Mucosa of descending colon (tissue), 3 donors: ENCODE measurements at places on chromosomes 4 and X.

GRCh38 chr4:11769434-11769833 lies 340.7 kb upstream of the HS3ST1 start:
- peak; percentile 14 for DNase-seq

DNA sequence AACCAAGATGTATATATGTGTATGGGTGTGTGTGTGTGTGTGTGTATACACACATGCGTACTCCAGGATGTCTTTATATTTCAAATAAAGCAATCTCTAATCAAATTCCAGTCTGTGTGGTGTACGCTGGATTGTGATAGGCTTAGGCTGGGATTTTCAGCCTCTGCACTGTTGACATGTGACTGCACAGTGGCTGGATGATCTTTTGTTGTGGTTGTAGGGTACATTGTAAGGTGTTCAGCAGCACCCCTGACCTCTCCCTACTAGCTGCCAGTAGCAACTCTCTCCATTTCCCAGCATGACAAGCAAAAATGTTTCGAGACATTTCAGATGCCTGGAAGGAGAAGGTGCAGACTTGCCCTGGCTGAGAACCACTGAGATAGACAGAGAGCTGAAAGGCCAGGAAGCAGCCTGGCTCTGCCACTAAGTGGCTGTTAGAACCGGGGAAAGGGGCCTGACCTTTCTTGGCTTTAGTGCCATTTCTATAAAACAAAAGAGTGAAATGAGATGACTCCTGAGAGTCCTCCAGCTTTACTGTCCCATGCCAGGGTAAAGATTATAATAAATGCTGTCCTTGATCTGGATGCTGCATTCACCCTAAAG lies 10.5 kb downstream of the PGM2 start:
- DNase-seq = no peak

GRCh38 chr4:152385551-152385950 lies 150.3 kb downstream of the FBXW7 start:
- DNase-seq = no peak

DNA sequence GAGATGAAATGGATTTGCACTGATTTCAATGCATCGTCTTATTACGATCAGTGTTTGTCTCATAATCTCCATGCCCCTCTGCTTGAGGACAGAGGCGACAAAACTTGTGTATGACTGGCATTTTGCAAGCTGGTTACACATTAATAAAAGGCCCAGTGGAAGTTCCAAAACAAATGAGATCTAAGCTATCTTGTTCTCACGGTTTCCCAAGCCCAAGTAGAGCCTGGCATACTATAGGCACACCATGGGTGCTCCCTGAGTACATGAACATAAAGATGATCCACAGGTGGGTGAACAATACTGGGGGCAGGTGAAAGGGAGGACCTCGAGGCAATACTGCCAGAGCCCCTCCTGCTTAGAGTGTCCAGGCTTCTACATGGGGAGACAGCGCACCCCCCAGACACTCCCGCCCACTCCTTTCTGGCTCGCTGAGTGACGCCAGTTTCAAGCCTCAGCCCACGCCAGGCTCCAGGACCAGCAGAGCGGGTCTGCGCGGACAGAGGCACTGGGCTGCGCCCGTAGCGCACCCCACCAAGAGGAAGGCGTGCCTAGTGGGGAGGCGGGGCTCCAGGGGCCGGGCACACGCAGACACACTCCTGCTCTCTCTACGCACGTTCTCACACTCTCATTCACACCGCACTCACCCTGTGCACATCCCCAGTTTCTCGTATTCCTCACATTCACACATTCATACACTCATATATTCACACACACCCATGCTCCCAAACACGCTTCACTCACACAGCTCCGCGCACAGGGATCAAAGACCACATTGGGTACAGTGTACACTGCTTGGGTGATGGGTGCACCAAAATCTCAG lies 8.9 kb upstream of the GSX2 start:
- DNase-seq = peak; percentile 40

- DNase-seq = no peak
Measured at GRCh38 chrX:115332832-115333231, 43.3 kb downstream of the LUZP4 start.

DNA sequence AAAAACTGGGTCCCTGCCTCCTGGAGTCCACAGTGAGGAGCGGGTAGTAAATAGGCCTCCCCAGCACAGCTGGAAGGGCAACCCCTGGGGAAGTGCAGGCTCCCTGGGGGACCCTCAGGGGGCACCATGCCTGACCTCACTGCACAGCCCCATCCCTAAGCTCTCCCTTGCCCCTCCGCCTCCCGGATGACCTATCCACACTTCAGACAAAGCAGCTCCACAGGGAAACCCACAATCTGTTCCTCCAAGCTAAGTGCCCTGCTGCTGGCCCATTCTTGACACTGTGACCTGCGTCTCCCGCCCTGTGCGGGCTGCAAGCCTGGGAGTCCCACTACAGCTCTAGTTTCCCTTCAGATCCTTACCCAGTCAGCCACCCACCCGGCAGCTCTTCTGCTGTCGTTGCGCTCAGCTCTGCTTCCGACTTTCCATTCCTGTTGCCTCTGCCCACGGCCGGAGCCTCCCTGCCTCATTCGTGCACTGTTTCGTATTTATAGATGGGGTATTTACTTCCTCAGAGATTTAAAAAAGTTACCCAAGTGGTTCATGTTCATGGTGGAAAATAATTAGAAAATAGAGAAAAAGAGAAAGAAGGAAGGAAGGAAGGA lies 47.0 kb upstream of the STOX2 start:
- no peak for DNase-seq

DNA sequence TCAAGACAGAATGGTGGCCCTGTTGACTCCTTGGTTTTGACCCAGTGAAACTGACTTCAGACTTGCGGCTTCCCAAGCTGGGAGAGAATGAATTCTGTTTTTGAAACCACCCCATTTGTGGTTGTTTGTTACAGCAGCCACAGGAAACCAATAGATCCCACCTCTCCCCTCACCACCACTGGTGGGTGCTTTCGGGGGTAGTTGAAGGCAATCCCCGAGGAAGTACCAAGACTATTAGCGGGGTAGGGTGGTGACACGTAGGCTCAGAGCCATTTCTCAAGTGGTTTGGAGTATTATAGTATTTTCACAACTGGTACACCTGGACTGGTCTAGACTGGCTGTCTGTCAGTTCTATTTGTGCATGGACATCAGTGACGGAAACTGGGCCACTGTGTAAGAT lies 189.1 kb upstream of the RBPJ start:
- no peak for DNase-seq

GRCh38 chr4:77185686-77186085 lies 28.7 kb downstream of the CCNG2 start:
- no peak for DNase-seq

DNA sequence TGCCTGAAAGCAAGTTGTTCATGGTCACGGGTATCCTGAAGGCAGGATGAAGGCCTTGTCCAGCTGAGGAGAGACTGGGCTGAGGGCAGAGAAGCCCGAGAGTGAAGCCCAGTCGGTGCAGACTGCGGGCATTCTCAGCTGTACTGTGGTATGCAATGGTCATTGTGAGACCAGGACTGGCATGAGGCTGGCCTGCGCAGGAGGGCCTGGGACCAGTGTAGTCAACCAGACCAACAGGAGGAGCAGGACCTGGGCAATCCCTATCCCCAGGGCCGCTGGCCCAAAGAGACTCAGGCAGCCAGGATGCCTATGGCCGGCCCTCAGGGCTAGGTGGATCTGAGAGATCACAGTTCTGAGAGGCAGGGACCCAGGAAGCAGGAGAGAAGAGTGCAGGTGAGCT lies 81.6 kb downstream of the NYX start:
- DNase-seq = no peak

DNA sequence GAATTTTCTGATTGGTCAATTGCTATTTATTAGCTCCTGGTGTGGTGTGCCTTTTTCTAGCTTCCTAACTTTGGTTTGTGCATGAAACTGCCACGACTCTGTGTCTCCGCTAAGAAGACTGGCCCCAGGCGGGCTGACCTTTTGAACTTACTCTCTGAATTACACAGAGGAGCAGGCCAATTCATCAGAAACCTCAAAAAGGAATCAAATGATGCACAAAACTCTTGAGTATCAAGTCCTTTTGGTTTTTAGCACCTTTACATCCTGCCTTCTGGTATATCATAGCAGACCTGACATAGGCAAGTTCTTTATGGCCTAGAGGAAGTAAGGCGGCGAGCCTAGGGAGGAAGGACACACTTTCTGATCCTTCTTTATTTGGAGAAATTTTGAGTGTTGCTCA lies 17.6 kb downstream of the TKTL1 start:
- no peak for DNase-seq

DNA sequence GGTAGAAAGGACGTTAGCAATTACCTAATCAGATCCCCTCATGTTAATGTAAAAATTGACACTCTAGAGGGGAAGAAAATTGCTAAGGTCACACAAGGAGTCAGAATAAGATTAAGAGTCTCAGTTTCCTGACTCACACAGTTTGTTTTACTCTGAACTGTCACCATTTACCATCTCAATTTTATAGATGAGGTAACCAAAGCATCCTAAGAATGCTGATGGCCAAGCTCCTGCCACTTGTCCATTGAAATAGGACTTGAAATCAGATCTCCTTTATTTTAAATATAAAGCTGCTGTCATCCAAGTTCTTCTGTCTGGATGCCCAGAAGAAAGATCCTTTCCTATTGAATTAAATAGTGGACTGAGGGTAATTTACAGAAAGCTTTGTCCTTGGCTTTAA lies 114.8 kb upstream of the VAMP7 start:
- no peak for DNase-seq

- DNase-seq = no peak
Measured at GRCh38 chr4:5956285-5957021, 61.8 kb downstream of the C4orf50 start.

- DNase-seq = no peak
Measured at GRCh38 chrX:51759055-51759839, 16.0 kb downstream of the GSPT2 start.

GRCh38 chrX:154548028-154548316 lies 552 bp downstream of the IKBKG start:
- no peak for DNase-seq

- no peak for DNase-seq
Measured at GRCh38 chr4:38765382-38765781, 17.4 kb downstream of the TLR10 start.

- DNase-seq = no peak
Measured at GRCh38 chr4:126850286-126850685, 782.5 kb upstream of the INTU start.

- DNase-seq = no peak
Measured at GRCh38 chr4:133124746-133125145, 24.3 kb upstream of the PCDH10 start.

DNA sequence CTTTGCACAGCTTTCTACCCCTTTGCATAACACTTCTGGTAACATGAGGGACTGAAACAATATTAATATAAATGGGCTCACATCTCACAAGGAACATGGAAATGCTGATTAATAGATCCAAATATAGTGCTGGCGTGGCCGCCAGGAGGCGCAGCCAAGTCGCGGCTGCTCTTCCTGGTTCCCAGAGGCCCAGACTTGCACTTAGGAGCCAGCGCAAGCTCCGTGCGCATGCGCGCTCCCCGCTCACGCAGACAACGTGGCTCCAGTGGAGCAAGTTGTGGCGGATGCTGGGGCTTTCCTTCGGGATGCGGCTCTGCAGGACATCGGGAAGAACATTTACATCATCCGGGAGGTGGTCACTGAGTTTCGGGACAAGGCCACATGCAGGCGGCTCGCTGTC lies 318.3 kb upstream of the SLC7A11 start:
- DNase-seq = no peak

DNA sequence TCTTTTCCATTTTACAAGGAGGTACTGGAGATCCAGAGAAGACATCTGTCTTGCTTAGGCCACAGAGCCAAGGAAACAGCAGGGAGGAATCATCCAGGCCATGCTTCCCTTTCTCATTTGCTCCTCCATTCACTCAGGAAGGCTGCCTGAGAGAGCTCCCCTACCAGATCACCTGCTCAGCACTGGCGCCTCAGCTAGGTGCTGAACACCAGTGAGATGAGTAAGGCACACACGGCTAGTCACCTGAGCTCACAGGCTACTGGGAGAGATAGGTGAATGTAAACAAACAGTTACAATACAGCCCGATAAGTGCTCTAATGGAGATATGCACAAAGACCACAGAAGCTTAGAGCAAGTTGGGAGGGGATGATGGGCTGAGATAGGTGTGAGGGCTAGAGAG lies 149.8 kb upstream of the ARHGEF9 start:
- DNase-seq = no peak

GRCh38 chr4:148332486-148332885 lies 109.7 kb downstream of the NR3C2 start:
- no peak for DNase-seq

DNA sequence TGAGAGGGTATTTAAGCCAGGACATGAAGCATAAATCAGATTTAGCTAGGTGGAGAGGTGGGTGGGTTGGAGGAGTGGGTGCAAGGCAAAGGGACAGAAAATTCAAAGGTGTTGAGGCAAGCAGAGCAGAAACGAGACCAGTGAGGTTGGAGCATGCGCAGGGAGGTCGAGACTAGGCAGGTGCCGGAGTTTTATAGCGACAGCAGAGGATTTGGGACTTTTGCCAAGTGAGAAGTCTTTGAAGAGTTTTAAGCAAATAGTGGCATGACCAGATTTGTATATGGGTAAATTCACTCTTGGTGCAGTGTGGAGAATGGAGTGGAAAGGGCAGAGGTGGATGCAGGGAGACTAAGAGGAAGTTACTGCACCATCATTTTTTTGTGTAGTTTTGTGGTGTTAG lies 107.0 kb upstream of the TLR2 start:
- DNase-seq = no peak

GRCh38 chr4:24588216-24588954 lies 4.0 kb upstream of the DHX15 start:
- no peak for DNase-seq

DNA sequence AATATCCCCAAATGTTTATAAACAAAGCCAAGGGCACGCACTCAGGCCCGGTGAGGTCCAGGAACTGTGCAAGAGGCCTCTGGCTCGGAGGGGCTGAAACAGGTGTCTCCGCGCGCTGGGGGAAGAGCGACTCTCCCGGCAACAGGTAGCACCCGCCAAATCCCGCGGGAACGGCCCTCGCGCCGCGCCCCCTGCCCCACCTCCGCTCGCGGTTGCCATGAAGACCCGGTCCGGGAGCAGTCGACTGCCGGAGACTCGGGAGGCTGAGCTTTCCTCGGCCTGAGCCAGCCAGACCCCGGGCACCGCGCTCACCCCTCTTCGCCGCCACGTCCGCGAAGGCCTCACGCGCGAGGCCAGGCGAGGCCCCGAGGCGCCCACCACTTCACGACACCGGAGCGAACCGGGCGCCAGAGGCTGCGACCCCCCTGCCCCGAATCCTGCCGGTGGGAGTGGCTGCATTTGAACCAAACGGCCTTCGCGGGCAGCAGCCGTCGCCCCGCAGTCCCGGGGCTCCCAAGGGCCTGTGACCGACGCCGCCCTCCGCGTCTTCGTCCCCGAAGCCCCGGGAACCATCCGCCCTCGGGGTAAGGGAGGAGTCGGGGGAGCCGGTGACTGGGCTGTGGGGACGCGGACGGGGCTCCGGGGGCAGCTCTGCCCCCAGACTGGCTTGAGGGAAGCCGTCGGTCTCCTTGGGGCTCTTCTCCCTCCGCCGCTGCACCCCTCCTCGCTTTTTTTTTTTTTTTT lies at the start of gene NSUN7:
NSUN7 (plus strand) TSS at position 239 of the 744 bp plus-strand sequence. CDS start 739 bp downstream, outside the sequence.
- peak; percentile 93 for DNase-seq

DNA sequence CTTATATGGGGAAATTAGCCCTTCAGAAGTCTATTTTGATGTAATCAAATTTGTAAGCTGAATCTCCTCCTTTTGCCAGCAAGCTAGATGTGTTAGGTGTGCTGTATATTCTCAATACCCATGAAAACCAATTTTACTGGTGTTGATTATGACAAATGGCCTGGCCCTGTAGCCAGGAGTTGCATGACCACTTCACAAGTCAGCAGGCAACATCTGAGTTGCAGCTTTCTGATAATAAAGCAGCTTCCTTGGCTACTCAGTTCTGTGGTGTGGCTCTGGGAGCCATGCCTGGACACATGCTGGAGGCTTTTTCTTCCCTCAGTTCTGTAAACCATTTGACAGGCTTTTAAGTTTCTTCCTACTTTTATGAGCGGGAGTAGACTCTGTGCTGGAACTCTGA lies 154.1 kb upstream of the CXCL13 start:
- no peak for DNase-seq
